ENCODE measurements at places on chromosomes 7 and 10.

- DNase-seq, result no peak
These were observed 1292.0 kb downstream of the XPNPEP1 start for GRCh38 chr10:108631332-108631731.

- DNase-seq, result no peak
These were observed 281.0 kb downstream of the ABCA13 start for GRCh38 chr7:48452218-48452617.

DNA sequence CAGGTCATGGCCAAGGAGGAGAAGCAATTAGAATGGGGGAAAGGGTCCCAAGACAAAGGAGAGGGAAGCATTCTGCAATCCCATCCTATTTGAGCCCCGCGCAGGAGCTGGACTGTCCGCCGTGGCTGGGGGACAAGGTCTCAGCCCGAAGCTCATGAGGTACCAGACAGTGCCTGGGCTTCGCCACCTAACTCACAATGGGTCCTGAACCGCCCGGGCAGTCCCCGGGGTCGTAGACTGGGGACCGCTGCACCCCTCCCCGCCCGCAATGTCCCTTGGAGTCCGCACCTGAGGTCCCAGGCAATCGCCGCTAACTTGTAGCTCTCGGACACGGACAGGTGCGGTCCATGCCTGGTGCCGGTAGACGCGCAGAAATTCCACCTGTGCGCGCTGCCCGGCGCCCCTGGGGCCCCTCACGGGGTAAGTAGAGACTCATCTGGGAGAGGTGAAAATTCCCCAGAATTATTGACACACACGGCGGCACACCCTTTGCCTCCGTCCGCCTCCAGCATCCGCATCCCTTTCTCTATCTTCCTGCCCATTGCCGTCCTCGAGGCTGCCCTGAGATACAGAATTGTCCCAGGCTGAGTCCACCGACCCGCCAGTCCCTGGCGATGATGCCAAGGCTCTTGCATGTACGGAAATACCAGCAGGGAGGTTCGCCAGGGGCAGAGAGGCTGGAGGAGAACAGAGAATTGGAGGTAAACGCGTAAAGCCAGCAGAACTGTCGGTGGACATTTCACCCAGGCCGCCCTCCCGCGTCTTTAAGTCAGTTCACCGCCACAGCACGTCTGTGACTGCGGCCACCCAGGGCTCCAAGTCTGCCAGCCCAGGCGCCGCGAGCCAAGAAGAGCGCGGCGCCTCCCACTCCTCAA, 1.8 kb downstream of the CHRM2 start:
- DNase-seq, result no peak

DNA sequence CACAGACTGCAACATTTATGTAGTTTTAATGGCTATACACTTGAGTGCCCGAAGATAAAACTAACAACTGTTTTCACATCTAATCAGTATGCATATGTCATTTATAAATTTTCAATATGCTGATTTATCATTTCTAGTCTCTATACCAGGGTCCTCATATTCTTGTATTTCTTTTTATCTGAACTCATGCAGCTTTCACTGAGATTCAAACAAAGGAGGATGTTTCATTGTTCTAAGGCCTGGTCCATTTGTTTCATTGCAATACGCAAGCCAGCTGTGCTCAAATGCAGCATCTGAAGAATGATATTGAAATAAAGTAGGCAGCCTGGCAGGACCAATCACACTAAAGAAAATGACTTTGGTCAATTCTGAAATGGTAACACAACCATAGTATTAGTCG, 31.7 kb downstream of the MAGI2 start:
- DNase-seq, result no peak

DNA sequence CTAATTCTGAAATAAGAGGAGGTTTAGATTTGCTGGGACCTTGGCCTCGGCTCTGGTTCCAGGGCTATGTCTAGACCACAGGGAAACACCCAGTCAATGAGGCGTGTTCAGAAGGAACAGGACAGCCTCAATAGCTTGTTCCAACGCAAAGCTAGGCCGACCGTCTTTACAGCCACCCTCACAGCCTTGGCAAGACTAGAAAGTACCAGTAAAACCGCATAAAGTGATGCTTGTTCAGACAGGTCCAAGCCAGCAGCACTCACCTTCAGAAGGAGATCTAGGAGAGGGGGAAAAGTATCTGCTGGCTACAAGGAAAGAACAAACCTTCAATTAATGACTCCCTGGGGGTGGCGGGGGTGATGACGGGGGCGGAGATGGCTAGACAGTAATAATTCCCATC, 50.1 kb upstream of the LMTK2 start:
- no peak for DNase-seq

GRCh38 chr7:35605760-35606159, 89.2 kb downstream of the HERPUD2 start:
- DNase-seq, result no peak

DNA sequence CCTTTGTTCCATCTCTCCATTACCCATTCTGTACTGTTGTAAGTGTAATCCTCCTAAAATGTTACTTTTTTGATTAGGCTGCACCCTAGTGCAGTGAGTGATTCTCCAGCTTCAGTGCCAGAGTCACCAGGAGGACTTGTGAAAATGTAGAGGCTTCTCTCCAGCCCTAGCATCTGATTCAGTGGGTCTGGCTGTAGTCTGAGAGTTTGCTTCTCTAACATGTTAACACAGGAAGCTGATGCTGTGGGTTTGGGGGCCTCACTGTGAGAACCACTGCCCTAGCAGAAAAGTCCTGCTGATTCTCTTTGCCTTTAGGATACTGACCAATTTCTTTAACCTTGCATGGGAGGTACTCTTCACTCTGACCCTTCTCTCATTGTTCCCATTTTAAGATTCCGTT, 24.4 kb downstream of the CSGALNACT2 start:
- no peak for DNase-seq

GRCh38 chr7:139830292-139830691, 1.2 kb downstream of the TBXAS1 start:
- DNase-seq, result no peak

GRCh38 chr10:71246591-71247413, 34.4 kb downstream of the UNC5B start:
- DNase-seq, result no peak
